Mucosa of gallbladder (tissue), 1 donor: ENCODE measurements at places on chromosomes 11 and 22.

GRCh38 chr22:50705851-50706351 lies 32.1 kb upstream of the ACR start:
- DNase-seq: no peak

DNA sequence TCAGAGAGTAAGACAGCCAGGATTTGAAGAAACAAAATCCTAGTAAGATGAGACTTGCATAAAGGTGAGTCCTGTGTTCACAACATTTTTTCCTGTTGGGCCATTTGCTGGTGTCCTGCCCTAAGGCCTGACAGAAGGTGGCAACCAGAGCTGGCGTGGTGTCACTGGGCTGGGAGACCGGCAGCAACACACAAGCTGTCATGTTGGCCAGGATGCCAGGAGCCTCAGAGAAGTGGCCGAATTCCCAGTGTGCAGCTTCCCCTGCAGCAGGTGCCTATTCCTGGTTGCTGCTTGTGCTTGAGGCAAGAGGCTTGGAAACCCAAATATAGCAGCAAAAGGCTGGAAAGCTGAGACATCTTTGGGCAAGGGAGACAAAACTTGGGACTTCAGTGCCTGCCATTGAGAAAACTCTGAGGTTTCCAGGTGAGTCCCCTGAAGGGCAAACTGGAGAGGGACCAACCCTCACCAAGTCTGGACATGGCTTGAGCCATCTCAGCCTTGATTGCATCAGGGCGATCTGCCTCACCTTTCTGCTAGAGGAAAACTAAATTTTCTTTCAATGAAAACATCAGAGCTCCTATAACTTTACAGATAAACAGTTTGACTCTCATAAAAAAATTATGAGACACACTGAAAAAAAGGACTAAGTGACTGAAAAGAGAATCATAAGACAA lies 25.9 kb downstream of the ALG12 start:
- DNase-seq: no peak

DNA sequence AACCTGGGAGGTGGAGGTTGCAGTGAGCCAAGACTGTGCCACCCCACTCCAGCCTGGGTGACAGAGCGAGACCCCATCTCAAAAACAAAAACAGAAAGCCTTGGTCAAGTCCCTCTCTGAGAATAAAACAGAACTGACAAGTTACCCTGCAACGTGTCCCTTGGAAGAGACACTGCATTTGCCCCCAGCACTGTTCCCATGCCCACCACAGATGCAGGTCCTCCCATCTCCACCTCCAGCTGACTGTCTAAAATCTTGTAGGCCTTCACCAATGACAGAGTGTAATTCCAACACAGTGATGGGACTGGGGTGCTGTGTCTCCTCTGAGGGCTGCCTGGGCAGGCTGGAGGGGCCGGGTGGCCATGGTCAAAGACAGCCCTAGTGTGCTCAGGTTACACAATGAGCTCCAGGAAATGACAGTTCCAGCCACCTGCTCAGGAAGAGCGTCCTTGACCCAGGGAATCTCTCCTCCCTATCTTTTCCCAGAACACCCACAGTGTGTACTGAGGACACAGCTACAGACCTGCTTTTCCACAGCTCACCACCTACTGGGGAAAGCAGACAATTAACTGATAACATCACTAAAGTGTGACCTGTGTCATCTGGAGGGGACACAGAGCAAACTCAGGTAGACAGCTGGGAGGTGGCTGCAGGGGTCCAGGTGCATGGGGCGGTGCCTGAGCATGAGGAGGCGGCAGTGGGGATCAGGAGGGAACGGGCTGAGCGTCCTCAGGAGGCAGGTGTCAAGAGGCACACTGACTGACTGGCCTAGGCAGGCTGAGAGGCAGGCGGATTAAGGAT lies 56.4 kb downstream of the ARFGAP3 start:
- DNase-seq: no peak

GRCh38 chr11:79249295-79249993 lies 191.4 kb downstream of the TENM4 start:
- no peak for DNase-seq
